ENCODE measurements at places on chromosomes 12 and 14.

DNA sequence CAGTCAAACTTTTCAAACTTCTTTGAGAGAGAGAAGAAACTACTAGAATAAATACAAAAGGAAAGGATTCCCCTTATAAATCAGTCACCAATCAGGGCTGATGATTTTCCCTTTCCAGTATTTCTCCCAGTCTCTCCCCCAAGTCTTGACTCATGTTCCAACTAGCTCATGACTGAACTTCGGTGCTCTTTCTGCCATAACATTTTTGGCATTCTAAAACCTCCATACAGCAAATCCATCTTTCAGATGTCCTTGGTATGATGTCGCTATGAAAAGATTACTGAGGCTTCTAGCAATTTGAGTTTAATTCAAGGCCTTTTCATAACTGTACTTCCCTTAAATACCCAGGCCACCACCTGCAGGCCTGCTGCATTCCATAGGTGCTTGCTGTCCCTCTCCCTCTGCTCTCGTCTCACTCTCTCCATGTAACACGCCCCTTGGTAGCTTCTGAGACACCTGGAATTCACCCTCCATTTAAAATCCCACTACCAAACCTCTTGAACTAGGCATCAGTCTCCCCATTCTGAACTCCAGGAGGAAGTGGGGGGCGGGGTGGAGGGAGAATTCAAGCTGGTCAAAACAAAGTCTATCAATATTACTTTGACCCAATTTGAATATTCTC, 2.4 kb downstream of the PRKD1 start:
- peak; percentile 88 for DNase-seq

DNA sequence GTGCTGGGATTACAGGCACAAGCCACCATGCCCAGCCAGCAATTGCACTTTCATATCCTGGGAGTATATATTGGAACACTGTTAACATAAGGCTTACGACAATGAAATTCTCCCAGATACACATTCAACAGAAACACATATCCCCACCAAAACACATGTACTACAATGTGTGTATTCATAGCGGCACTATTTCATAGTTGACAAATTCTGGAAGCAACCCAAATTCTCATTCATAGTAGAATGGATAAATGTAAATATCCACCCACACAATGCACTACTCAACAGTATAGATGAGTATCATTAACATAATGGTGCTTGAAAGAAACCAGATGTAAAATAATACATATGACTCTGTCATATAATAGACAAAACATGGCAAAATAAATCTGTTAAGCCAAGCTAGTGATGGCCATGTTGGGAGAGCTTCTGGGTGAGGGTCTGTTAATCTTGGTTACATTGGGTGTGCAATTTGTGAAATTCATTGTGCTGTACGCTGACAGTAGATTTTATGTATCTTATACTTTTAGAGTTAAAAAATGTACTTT, 2.6 kb upstream of the DNAAF2 start:
- no peak for DNase-seq

DNA sequence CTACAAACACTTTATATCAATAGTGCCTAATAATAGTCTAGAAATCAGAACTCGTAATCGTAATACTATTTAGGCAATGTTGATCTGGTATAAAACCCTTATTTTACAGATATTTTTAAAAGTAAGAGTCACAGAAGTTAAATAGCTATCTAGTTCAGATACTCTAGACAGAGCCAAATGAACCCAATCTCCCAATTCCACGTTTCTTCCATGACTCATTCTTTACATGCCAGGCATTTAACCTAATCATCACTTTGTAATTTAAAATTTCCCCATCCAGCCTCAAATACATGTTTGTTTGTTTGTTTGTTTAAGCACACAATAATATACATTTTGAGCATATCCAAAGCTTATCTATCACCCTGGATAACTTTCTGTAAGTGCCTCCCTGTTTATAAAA, 36.4 kb upstream of the GARIN6 start:
- DNase-seq, result peak; percentile 9

- DNase-seq, result peak; percentile 42
Observed at GRCh38 chr14:55580470-55581341, 699 bp downstream of the KTN1 start.

GRCh38 chr14:80266930-80267329, 55.6 kb upstream of the DIO2 start:
- DNase-seq, result no peak

DNA sequence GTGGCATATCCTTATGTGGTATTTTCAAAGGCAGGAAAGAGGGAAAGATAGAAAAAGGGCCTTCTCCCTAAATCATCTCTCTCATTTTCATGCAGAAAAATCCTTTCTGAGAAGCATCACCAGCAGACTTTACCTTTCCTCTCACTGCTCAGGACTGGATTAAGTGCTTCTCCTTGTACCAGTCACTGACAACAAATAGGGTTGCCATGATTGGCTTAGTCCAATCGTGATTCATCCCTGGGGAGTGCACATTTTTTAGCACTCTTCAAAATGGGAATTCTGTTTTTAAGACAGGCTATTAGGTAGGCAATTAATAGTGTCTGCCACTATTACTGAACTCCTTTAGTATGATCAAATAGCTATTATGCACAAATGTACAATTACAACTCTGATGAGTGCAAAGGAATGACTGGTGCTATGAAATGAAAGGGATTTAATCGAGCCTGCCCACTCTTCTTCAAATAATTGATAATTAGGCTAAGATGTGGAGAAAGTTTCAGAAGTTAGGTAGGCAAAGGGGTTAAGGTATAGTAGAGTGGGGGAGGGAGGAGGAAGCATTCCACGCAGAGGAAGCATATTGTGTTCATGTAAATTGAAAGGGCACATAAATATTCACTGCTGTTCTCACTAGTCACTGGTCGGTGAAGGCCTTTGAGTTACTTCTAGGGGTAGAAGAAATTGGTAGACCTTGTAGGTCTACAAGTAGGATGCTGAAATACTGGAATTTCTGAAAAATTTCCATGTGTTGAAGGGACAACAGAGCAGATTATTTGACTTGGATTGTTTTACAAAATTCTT, 84.0 kb downstream of the MSRB3 start:
- peak; percentile 12 for DNase-seq

- DNase-seq, result no peak
Observed at GRCh38 chr14:41662780-41663472, 56.2 kb downstream of the LRFN5 start.

- DNase-seq, result no peak
Observed at GRCh38 chr14:92724516-92725340, 23.7 kb downstream of the LGMN start.

DNA sequence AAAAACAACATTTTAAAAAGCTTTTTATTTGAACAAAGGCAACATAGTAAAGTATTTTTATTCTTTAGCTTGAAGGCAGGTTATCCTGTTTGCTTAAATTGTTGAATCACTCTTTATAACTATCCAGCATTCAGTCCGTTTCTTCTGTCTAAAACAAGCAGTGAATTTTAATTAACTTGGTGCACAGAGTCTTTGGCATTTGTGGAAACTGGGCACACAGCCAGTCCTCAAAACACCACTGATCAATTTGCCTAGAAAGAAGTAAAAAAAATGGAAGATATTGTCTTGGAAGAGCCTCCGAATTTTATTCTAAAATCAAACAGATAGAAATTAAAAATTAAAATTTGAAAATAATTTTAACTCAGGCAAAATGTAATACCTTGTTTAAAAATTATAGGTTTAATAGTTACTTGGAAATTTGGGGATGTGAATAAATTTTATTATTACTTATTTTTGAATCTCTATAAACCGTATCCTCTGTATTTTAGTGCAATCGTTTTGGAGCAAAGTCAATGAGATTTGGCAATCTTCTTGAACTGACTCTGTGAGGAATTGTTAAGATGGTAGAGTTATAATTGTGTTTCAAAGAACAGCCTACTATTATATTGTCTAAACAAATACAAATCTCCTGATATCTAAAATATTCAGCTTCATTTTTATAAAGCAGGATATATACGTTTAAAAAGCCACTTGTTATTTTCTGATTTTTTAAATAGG, 927.0 kb downstream of the SLC16A7 start:
- no peak for DNase-seq

Data from fibroblast of skin of right quadriceps (primary cell).